ENCODE measurements at places on chromosomes 11 and 22.

DNA sequence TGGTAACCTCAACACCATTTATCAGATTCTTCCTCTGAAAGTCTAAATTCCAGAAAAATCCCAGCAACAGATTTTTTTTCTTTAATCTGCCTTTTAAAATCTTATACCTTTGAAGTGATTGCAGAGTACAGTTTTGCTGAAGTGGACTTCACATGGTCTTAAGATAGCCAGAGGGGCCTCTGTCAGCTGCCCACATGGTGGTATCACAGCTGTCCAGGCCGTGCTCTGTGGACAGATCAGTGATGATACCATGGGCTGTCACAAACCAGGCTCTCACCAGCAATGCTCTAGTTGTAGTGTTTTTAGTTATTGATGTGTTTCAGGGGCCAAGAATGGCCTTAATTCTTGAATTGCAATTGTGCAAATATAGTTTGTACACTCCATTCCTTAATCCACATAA, 44.0 kb downstream of the PARVA start:
- no peak for DNase-seq

GRCh38 chr22:25669253-25670069, 72.5 kb upstream of the MYO18B start:
- DNase-seq = no peak

GRCh38 chr11:73257342-73258103, 14.6 kb upstream of the P2RY6 start:
- DNase-seq = no peak

DNA sequence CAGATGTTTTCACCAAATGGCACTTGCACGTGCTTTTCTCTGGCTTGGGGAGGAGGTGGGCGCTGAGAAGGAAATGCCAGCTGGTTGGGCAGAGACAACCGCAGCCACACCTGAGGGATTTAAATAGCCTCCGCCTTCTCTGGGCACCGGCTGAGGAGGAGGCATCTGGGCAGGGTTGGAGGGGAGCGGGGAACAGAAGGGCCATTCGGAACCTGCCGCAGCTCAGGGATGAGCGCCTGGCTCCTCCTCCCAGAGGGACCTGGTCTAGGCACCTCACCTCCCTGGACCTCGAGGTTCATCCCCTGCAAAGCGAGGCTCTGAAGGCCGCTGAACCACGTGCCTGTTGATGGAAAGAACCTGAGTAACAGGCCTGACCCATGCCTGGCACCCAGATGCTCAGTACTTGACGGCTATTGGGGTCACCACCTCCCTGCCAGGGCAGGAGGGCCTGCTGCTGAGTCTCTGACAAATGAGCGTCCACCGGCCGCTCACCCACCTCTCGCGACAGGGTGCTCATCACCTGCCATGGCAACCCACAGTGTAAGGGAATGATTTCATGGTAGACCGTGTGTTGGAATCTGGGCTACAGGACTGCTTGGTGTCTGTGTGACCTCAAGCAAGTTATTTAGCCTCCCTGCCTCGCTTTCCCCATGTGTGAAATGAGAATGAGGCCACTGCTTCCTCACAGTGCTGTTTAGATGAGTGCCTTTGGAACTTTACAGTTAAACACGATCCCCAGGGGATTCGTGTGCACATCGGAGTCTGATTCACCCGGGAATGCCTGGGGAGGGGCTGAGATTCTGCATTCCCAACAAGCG, 2.0 kb upstream of the KDELR3 start:
- peak; percentile 89 for DNase-seq

GRCh38 chr22:31260474-31260856, 31.8 kb downstream of the PIK3IP1 start:
- DNase-seq = no peak

DNA sequence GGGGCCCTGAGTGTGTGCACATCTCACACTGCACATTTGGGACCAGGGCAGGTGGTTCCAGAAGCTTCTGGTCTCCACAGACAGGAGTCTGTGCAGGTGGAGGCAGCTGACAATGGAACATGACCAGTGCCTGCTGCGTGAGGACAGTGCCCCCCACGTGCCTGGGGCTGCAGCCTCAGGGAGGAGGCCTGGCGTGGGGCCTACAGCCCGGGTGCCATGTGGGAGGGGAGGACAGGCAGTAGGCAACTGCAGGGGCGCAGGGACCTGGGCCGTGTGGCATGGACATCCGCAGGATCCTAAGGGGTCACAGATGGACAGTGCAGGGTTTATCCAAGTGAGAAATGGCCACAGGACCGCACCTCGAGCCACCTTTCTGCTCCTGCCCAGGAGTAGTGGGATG, 28.8 kb downstream of the TSPAN4 start:
- no peak for DNase-seq

DNA sequence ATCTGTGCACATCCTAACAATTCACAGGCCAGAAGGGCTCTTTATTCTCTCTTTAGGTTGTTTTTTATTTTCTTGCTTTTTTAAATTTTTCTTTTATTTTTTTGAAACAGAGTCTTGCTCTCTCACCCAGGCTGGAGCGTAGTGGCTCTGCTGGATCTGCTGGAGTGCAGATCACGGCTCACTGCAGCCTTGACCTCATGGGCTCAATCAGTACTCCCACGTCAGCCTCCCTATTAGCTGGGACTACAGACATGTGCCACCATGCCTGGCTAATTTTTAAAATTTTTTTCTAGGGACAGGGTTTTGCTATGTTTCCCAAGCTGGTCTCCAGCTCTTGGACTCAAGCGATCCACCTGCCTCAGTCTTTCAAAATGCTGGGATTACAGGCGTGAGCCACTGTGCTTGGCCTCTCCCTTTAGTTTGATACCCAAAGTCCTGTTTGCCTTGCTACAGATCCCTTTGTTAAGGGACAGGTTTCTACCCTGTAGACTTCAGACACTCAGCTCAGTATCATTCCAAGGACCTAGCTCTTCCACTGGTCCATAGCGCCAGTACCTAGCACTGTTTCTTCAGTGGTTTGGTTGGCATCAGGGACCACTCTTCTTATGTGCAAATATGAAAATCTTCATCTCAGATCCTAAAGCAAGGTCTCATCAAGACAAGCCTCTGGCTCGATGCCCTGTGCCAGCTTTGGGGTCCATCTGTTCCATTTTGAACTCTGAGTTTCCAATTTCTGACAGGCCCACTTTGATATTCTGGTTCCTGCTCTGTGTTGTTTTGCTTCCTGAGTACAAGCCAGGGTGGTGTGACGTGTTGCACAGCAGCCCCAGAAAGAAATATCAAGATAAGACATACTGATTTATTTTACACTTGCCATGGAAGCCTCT, 211.7 kb downstream of the FAT3 start:
- no peak for DNase-seq

DNA sequence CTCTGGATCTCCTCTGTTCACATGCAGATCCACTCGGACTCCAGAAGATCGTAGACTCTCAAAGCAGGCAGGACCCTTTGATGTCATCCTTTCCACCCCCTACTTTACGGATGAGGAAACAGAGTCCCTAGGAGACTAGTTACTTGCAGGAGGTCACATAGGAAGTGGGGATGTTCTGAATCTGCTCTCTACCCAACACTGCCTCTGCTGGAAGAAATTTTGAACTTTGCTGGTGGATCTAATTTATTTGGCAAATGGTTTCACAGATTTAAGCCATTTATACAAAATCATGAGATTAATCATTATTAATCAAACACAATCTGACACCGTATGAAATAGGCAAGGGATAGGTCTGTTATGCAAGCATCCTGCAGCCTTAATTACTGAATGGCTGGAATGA, 55.0 kb upstream of the USP47 start:
- DNase-seq = peak; percentile 20

DNA sequence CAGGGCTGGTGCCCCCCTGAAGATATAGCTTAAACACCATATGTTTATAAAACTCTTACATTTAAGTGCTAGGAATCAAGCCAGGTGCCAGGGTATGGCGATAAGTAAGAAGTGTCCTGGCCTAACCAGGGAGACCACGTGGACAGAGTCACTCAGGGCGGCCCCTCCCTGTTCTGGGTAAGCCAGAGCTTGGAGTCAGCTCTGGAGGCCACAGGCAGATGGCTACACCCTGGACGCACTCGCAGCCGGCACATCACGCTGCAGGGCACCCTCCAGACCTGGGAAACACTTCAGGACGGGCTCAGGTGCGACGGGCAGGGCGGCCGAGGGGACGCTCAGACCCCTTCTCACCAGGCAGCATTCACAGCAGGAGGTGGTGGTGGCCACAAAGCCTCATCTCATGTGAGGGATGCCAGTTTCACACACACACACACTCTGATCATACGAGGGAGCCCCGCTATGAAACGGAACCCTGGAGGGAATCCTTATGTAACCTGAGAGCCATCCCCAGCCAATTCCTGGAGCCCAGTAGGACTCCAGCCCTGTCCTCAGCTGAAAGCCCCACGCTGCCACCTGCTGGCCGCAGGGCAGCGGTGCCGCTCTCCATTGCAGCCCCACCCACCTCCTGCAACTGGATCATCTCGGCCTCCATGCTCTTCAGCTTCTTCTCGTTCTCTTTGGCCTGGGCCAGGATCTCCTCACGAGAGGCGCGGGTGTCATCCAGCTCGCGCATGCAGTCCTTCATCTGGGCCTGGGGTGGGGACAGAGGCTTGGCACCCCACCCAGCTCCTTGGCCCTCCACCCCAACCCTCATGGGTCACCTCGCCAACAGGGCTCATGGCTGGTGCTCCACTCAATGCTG, 33.4 kb downstream of the APOL1 start:
- DNase-seq = peak; percentile 69

GRCh38 chr11:111776398-111777093, 10.4 kb upstream of the PPP2R1B start:
- no peak for DNase-seq

DNA sequence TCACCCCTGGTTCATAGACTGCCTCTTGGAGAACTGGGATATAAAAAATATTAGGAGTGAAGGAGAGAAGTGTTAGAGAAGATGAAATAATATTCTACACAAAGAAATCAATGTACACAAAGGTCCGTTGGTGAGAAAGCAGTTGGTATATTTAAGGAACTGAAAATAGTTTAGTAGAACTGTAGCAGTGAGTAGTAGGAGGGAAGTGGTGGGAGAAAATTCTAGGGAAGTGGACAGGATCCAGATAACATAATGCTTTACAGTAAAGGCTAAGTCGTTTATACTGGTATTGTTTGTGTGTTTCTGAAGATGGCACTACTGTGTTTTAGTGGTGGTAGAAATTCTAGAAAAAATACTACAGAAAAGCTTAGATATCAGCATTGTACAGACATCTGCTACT, 120.8 kb upstream of the CHORDC1 start:
- DNase-seq = no peak

GRCh38 chr11:2933375-2934020, 4.3 kb upstream of the PHLDA2 start:
- DNase-seq = no peak

- no peak for DNase-seq
Observed at GRCh38 chr11:64104632-64105031, 61.3 kb downstream of the MACROD1 start.

- DNase-seq = no peak
Observed at GRCh38 chr11:130219148-130219547, 59.6 kb downstream of the ST14 start.

GRCh38 chr22:23831781-23832180, 7.0 kb downstream of the DERL3 start:
- no peak for DNase-seq

DNA sequence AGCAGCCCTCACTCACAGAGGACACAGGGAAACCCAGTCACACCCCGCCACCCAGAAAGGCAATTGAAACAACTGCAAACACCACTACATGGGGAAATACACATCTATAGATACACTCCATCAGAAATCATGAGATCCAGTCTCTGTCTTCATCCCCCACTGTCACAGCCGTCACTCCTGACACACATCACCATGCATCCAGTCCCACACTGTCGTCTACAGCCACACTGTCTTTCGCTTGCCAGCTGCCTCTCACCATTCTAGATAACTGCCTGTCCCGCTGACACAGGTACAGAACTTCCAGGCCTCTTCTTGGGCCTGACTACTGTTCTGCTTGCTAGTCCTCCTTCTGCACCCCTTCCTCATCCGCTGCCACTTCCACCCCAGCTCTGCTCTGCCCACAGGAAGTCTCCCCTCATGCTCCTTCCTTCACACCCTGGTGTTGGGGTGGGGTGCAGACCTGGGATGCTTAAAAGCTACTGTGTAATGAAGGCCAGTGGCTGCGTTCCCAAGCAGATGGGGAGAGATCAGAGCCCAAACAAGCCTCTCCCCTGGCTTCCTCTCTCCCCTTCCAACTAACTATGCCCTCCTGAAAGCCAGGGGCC, 42.6 kb downstream of the SLC22A12 start:
- DNase-seq = no peak

GRCh38 chr22:46069521-46070214, 80.7 kb upstream of the PPARA start:
- peak; percentile 94 for DNase-seq

DNA sequence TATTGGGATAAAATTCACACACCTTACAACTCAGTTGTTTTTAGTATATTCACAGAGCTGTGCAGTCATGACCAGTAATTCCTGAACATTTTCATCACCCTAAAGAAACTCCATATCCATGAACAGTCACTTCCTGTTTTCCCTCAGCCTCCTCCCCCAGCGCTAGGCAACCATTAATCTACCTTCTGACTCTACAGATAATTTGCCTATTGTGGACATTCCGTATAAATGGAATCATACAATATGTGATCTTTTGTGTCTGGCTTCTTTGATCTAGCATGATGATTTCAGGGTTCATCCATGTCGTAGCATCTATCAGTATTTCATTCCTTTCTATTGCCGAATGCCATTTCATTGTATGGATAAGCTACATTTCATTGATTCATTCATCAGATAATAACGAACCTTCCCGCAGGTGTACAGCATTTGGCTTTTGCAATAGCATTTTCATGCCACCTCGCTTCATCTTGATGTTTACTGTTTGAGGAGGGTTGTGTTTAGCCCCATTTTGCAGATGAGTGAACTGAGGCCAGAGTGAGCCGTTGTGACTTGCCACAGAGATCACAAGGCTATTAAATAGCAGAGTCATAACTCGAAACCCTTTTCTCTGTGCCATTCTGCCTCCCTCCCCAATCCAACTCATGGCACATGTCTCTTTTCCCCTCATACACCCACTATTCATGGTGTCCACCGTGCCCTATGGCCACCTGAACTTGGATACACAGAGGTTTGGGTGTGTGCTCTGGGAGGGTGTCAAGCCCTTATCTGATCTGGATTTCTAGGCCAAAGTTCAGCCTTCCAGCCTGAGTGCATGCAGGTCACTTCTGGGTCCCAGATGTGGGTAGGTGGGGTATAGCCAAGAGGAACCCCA, 11.1 kb upstream of the MYH9 start:
- DNase-seq = no peak

DNA sequence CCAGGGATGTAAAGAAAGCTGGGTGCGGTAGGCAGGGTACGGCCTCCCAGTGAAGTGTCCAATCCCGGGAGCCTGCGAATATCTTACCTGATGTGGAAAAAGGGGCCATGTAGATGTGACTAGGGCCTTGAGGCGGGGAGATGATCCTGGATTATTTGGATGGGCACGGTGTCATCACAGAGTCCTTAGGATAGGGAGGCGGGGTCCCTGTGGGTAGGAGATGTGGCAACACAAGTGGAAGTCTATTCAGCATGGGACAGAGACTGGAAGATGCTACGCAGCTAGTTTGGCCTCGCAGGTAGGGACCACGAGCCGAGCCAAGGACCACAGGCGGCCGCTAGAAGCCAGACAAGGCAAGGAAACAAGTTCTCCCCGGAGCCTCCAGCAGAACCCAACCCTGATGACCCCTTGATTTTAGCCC, 46.4 kb upstream of the SHANK2 start:
- no peak for DNase-seq

All from NCI-H2171 treated with DMSO at 0.1 percent for 48 hours (cell line).